Activated T-helper 17 cell treated with anti-CD3 and anti-CD28 coated beads, Interleukin-2, amount 50 U/mL, for 72 hours (primary cell): ENCODE measurements at places on chromosomes 6 and 20. TPM values are rescaled to one million over a fixed set of nuclear protein-coding genes. Genes with fewer than 3 reads are reported as not detected.

DNA sequence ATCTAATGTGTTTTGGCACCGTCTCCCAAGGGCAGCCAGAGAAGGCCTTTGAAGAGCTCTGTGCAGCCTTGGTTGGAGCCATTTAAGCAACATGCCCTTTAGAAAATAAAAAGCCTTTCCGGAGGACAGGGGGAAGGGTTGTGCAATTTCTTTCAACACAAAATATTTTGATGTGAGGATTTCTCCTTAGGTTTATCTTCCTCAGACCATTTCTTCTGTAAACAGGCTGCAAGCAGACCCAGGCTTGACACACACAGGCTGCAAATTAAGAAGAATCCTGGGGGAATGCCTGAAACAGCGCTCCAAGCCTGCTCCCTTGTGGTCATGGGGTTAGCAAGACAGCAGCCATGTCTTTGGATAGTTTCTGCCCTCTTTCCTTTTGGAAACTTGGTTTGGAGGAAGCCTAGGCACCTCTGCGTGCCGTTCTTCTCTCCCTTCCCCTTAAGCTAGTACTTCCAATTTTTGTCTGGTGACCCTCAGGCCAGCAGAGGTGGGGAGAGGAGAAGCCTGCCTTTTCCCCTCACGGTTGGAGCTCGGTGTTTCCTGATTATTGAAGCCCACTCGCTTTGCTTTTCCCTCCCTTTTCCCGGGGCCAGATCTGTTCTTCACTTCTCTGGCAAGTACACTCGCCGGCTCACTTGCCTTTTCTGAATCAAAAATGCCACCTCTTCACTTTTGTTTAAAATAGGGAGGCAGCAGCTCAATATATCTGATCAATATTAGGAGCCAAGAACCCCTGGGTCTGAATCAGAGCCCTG lies 39.6 kb upstream of the NOX3 start:
- no peak for ATAC-seq

GRCh38 chr6:57017841-57018240 lies 28.7 kb upstream of the KIAA1586 start:
- no peak for ATAC-seq

- no peak for ATAC-seq
Measured at GRCh38 chr6:4660377-4661321, 115.6 kb upstream of the CDYL start.

Gene CLPSL2
- total RNA-seq: not detected

- ATAC-seq: peak; percentile 54
Measured at GRCh38 chr20:32792316-32792715, 27.4 kb upstream of the MAPRE1 start.

DNA sequence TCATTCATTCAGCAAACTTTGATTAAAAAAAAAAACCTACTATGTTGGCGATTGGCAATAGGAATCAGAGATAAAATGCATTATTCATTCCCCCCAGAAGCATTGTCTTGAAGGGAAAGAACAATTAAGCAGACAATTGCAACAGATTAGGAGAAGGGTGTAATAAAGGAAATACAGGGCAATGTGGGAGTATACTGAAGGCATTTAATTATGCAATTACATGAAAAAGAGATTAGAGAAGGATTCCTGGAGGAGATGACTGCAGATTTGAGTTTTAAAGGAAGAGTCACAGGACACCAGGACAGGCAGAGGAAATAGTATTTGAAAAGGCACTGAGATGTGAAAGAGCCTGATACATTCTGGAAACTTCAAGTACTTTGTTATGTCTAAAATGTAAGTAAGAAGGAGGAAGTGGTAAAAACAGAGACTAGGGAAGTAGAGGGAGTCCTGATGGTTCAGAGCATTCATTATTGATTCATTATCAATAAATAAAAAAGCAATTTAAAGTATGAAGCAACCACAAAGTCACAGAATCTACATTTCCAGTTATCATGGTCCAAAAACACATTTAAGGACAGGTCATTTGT lies 43.7 kb downstream of the THEMIS start:
- ATAC-seq: peak; percentile 28

Gene SLC17A1
- not detected for total RNA-seq

GRCh38 chr6:28657769-28658465 lies 132.2 kb downstream of the GPX5 start:
- peak; percentile 95 for ATAC-seq

DNA sequence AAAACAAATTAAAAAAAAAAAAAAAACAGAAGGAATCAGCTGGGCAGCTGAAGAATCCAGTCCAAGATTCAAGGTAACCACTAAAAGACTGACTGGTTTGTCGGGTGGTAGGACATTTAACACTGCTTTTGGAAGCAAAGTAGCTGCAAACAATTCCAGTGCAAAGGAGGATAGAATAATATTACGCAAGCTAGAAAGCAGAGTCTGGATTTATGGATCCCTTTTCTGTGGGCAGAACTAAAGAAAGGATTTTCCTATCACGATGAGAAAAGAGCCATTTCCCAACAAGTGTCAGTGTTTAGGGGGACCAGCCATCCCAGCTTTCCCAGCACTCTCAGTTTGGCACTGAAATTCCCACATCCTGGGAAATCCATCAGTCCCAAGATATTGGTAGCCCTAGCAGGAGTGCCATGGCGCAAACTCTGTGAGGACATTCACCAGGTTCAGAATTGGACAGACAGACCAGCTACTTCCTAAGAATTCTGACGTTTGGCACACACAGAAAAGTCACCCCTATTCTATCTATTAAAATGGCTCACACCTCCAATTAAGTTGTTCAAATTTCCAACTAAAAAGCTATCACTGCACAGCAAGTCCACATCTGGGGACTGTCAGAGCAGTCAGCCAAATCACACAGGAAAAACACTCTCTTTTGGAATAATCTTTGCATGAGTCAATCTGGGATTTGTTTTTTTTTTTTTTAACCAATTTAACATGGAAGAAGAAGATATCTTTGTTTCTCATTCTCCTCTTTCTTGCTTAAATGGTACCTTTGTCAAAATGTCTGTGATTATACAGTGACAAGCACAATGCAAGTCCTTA lies 356.8 kb upstream of the ARID1B start:
- ATAC-seq: no peak

DNA sequence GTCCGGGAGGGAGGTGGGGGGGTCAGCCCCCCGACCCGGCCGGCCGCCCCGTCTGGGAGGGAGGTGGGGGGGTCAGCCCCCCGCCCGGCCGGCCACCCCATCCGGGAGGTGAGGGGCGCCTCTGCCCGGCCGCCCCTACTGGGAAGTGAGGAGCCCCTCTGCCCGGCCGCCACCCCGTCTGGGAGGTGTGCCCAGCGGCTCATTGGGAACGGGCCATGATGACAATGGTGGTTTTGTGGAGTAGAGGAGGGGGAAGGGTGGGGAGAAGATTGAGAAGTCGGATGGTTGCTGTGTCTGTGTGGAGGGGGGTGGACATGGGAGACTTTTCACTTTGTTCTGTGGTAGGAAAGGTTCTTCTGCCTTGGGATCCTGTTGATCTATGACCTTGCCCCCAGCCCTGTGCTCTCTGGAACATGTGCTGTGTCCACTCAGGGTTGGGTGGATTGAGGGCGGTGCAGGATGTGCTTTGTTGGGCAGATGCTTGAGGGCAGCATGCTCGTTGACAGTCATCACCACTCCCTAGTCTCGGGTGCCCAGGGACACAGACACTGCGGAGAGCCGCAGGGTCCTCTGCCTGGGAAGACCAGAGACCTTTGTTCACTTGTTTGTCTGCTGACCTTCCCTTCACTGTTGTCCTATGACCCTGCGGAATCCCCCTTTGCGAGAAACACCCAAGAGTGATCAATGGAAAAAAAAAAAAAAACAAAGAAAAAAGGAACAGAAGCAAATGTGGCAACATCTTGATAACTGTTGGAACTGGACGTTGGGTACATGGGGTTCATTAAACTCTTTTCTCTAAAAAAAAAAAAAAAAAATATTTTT lies 15.7 kb upstream of the E2F1 start:
- ATAC-seq: no peak

- ATAC-seq: no peak
Measured at GRCh38 chr6:13576017-13576416, 1.6 kb downstream of the SIRT5 start.

GRCh38 chr6:48959251-48960060 lies 503.6 kb downstream of the MMUT start:
- ATAC-seq: no peak
